ENCODE measurements at places on chromosomes 16 and 17.

GRCh38 chr17:1577583-1578013 lies 15.0 kb upstream of the PITPNA start:
- no peak for DNase-seq

DNA sequence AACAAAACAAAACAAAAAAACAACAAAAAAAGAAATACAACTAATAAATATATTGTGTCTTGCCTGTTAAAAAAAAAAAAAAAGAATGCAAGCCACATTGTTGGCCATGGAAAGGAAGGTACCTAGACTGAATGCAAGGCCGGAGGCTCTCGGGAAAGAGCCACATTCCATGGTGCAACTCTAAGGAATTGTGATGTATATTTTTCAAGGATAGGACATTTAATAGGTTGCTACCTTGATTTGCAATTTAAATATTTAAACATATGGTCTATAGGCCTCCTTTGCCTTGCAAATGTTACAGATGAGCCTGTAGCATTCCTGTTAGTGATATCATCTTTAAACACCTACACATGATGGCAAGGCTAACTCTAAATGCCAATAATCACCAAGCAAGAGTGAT lies 650.9 kb downstream of the TOX3 start:
- DNase-seq, result no peak

DNA sequence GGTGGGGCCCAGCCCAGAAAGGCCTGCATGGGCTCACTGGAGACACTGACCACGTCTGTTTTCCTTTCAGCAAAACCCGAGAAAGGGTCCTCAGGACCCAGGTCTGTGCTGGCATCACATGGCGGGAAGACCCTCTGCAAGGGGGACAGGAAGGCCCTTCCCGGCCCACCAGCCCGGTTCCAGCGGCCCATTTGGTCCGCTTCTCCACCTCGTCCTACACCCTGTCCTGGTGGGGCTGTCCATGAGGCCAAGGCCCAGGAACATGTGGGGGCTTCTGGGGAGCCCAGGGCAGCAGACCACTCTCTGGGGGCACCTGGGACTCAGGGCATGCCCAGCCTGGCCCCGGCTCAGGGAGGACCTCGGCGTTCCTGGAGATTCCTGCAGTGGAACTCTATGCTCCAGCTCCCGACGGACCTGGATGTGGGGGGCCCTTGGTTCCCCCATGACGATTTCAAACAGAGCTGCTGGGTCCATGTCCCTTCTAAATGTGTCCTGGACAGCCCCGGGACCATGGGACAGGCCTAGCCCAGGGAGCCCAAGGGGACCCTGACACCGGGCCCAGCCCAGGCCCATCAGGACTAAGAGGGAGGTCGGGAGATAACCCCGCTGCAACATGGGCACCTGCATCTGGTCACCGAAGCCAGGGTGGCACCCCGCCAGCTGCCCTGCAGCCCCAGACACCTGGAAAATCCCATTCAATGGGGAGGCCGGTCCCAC lies 26.4 kb upstream of the KSR1 start:
- DNase-seq, result no peak

DNA sequence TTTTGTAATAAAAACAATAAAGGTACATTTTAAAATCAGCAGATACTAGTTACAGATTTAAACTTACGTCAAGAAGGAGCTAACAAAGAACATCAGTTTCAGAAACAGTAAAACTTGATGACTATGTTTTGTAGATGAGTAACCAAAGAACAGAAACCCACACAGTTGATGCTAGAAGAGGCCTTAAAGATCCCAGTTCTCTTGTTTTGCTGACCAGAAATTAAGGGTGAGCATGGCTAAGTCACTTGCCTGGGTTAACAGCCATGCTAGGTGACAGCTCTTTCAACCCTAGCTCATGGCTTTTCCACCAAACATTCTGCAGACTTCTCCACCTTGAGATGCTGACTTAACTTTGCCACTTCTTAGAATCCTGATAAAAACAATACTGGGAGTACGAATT lies 26.4 kb downstream of the STX8 start:
- no peak for DNase-seq

- no peak for DNase-seq
Measured at GRCh38 chr17:78179372-78179771, 7.5 kb downstream of the TK1 start.

GRCh38 chr16:78813661-78814311 lies 714.3 kb downstream of the WWOX start:
- no peak for DNase-seq

DNA sequence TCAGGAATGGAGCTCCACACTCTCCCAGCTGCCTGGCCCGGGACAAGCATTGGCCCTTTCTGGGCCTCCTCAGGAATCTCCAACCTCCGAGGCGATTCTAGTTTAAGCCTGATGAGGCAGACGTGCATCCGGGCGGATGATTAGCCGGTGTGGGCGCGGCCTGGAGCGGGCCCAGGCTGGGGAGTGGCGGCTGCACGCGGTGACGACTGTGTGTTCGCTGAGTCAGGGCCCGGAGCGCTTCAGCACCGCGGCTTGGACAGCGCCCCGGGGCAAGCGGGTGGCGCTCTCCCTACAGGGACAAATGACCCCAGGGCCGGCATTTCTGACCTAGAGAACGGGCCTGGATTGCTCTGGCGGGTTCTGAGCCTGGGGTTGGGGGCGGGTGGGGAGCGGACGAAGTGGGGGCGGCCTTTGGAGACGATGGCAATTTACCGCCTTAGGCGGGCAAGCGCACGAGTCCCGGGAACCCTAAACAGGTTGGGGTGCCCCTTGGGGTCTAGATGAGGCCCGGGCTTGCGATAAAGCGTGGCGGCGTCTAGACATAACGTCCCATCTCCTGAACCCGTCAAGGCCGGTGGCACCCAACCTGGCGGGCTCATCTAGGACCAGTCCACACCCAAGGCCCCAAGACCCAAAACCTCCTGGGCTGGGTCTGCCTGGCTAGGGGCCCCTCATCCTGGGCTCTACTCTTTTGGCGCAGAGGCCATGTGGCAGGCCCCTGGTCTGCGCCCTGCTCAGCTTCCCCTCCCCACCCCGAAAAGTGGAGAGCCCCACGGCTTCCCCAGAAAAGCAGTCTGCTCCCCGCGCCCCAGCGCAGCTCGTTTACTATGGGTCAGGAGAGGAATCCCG lies 22.3 kb upstream of the ZNHIT3 start:
- DNase-seq, result peak; percentile 81

GRCh38 chr17:28967221-28968135 lies 16.2 kb upstream of the PHF12 start:
- no peak for DNase-seq

DNA sequence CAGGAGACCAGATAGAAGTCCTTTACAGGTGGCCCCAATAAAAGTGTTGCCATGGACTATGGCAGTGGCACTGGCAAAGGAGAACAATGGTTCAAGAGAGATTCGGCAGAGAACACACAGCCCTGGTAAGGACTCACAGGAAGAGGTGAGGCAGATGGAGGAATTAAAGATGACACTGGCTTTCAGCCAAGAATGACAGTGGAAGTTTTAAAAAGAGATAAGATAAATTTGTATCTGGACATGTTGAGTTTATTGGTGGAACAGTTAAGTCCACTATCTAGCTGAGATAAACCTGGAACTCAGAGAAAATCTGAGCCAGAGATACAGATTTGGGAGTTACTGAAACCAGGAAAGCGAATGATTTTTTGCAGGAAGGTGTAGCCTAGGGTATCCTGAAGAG lies 20.1 kb downstream of the CMC2 start:
- no peak for DNase-seq

DNA sequence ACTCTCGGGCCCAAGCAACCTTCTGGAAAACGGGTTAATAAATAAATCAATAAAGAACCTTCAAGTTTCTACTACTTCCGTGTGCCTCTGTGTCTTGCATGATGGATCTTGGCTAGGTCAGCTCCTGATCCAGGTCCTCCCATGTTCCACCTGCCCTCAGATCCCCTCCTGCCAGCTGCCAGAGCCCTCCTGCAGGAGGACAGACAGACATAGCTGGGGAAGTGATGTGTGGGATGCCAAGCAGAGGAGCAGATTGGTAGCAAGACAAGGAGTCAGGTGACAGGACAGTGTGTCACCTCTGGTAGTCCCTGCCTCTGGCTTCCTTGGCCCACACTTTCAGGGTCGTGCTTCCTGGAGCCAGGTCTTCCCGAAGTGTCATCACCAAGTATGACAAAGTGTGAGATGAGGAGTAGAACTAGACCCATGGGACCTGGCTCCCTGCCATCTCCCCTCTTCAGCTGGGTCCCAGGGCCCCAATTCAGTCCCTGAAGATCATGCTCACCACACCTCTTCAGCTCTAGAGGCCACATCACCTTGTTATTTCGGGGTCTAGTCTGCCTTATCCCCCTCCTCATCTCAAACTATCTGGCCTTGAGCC lies 1.0 kb upstream of the EPN3 start:
- DNase-seq, result no peak

DNA sequence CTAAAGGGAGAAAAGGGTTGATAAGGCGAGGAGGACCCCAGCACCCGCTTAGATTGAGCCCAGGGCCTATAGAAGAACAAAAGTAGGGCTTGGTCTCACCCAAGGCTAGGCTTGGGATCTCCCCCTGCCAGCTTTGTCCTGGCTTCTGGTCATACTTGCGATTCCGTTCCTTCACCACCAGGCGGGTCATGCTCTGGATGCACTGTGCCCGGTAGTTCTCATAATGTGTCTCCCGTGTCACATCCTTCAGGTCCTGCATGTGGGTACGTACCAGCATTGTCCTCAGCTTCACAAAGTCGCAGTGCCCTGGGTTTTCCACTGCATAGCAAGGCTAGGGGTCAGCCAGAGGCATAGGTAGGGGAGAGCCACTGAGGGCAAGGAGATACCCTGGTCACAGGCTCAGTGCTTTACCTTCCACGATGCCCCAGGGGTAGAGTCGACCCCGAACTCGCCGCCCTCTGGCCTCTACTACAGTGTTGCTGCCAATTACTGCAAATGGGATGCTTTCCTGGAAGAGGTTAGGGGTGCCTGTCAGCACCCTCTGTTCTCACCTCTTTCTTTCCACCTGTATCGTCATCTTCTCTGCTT lies 6.5 kb upstream of the MTMR4 start:
- no peak for DNase-seq

DNA sequence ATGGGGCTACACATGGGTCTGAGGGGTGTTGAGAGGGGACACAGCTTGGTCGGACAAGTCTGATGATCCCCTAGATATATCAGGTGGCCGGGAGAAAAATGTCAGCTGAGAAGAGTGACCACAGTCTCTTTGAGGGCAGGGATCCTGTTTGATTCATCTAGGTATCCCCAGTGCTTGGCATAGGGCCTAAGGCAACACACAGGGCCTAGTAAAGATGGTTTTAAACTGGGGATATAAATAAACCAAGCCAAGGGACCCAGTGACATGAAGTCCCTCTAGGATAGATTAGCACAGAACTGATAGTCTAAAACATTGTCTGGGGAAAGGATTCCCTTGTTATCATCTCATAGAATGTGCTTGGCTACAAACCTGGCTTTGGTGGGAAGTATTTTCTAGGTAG lies 1.4 kb downstream of the ERCC4 start:
- DNase-seq, result no peak

- no peak for DNase-seq
Measured at GRCh38 chr17:49501496-49501895, 6.4 kb downstream of the NGFR start.

DNA sequence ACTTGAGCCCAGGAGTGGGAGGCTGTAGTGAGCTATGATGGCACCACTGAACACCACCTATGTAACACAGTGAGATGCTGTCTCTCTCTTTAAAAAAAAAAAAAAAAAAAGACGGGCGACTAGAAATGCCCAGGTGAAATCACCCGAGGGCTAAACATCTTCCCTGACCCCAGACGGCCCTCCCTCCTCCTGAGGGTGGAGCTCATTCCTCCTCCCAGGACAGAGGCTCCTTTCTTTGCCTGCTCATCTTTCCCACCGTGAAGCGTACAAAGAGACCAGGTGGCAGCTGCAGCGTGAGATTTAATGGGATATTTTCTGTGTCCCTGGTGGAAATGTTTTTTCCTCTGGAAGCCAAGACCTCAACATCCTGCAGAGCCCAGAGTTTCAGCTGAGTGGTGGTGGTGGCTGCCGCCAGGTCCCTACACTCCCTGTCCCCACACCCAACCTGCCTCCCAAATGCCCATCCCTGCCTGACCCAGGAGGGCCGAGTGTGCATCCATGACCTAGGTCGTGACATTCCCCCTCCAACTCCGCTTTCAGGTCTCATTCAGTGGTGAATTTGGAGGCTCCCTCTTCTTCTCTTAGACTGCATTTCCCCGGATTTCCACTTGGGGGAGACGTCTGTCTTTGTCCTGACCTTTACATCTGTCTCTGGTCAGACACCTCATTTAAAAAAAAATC lies 14.4 kb upstream of the GPRC5B start:
- DNase-seq, result no peak

GRCh38 chr17:57945996-57946797 lies 9.0 kb downstream of the CUEDC1 start:
- no peak for DNase-seq

- no peak for DNase-seq
Measured at GRCh38 chr17:66543526-66543925, 241.1 kb downstream of the PRKCA start.

- DNase-seq, result no peak
Measured at GRCh38 chr17:65193716-65194293, 56.6 kb downstream of the RGS9 start.

GRCh38 chr16:64615630-64616280 lies 506.1 kb downstream of the CDH11 start:
- DNase-seq, result no peak

- DNase-seq, result no peak
Measured at GRCh38 chr17:58311429-58311894, 17.1 kb downstream of the TSPOAP1 start.

GRCh38 chr16:17440131-17440530 lies 30.6 kb downstream of the XYLT1 start:
- DNase-seq, result no peak

GRCh38 chr16:31002250-31002700 lies 8.2 kb downstream of the STX1B start:
- no peak for DNase-seq

GRCh38 chr16:47990676-47991075 lies 165.1 kb downstream of the ABCC12 start:
- no peak for DNase-seq

- no peak for DNase-seq
Measured at GRCh38 chr16:68447653-68448359, 502 bp downstream of the SMPD3 start.

DNA sequence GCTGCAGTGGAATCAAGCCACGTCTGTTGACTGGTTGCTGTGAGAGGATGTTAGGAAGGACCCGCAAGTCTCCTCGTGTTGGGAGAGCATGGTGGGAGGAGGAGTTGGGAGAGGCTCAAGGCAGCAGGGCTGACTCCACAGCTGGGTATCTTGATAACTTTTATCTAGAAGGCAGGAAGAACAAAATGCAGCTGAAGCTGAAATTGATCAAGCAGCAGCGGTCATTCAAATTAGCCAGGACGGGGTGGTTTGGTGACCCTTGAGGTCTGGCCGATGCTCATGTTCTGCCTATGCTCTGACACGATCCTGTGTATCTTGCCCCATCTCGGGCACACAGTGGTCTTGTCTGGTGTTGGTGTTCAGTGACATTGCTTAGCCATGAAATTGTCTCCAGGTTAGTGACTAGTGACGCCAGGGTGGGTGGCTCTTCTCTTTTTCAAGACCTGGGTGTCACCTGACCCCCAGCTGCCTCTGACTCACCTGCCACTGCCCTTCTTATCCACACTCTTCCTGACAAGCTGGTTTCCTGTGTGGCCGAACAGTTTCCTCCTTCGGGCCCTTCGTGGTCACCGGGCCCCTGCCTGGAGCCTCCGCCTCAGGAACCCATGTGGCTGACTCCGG lies 19.1 kb downstream of the NPTX1 start:
- DNase-seq, result no peak
